ENCODE measurements at places on chromosomes 4 and X.

- no peak for DNase-seq
Measured at GRCh38 chr4:1721666-1722550, 587 bp downstream of the TACC3 start.

- DNase-seq, result no peak
Measured at GRCh38 chrX:2698604-2699003, 7.5 kb downstream of the CD99 start.

GRCh38 chr4:150999086-150999485 is 16.0 kb downstream of the LRBA start:
- no peak for DNase-seq

DNA sequence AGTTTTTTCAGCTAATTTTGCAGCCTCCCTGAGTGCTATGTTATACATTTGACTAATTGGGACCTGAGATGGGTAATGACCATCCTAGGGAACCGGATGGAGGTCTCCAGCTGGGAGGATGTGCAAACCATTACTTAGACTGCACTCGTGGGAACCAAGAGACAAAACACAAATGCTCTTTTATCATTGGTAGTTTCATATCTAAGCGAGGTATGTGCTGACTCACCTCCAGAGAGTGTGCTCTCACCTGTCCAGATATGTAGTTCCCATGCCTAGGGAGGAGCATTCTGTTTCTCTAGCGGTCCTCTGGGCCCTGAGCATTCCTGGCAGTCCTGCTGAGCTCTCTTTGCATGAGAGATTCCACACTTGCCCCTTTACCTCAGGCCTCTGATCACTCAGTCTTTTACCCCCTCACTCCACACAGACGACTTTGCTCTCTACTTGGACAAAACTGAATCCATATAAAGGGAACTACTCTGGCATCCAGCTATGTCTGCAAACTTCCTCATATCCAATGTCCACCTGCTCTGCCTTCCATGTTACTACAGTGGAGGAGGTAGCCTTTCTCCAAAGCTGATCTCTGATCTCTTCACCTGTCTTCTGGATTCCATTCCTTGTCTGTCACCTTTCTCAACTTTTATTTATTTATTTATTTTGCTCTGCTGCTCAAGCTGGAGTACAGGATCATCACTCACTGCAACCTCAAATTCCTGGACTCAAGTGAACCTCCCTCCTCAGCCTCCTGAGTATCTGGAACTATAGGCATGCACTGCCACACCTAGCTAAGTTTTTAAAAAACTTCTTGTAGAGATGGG is 88.4 kb downstream of the LRP2BP start:
- peak; percentile 20 for DNase-seq

DNA sequence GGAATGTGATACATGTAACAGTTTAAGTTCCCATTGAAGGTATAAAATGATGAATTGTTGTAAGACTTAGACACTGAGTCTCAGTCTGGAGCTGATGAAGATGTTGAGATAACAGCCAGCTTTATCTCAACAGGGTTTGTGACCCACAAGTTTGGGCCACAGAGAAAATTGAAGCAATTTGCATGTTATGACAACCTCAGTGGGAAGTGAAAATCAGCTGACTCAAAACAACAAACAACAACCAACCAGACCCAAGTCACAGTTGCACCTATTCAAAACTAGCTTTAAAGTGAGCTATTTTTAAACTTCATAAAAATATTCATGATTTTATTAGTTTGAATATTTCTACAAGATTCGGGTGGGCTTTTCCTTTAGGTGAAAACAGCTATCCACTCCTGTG is 8.0 kb downstream of the SFRP2 start:
- DNase-seq, result no peak

DNA sequence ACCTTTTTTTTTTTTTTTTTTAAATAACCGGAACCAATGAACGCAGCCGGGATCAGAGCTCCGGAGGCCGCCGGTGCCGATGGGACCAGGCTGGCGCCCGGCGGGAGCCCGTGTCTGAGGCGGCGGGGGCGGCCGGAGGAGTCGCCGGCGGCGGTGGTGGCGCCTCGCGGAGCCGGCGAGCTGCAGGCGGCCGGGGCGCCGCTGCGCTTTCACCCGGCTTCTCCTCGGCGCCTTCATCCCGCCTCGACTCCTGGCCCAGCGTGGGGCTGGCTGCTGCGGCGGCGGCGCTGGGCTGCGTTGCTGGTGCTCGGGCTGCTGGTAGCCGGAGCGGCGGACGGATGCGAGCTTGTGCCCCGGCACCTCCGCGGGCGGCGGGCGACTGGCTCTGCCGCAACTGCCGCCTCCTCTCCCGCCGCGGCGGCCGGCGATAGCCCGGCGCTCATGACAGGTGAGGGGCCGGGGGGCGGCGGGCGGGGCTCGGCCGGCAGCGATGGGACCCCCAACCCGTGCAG is 337 bp downstream of the STIM2 start:
- DNase-seq, result peak; percentile 66

DNA sequence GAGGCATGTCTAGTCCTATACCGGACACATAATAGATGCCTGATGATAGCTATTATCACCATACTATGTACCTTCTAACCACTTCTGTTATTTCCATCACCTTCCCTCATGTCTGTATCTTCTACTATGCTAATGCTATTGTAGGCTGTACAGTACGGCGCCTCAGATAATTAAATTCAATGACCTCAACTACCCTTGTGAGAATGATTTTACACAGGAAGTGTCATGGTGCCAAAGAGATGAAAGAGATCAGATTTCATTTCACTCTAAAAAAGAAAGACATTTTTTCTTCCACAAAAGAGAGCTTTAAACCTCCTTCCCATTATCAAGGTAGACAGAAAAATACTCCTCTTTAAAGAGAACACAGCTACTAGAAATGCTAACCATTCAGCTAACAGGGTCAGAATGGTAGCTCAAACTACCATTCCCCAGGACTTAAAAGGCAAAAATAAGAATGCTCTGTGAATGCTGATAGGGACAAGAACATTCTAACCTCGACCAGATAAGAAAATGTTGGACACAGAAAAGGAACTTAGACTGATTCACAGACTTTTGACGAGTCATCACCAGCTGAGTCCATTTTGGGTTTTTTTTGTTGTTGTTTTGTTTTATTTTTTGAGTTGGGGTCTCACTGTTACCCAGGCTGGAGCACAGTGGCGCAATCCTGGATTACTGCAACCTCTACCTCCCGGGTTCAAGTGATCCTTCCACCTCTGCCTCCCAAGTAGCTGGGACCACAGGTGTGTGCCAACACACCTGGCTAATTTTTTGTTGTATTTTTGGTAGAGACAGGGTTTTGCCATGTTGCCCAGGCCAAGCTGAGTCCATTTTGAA is 99.2 kb upstream of the RAPGEF2 start:
- peak; percentile 19 for DNase-seq

DNA sequence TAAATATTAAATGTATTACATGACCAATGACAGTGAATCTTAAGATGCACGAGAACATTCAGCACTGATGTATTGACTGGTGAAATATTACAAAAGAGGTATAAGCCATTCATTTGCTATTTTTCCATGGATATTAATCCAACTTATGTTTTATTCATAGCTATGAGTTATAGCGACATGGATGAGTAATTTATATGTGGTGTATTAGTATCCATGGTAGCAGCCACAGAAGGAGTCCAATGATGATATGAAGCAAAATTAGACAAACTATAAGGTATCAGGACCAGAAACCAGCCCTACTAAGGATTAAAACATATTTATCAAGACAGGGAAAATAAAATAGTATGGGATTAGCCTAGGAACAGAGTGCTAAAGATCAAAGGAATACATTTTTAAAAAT is 50.7 kb downstream of the THAP9 start:
- DNase-seq, result no peak

DNA sequence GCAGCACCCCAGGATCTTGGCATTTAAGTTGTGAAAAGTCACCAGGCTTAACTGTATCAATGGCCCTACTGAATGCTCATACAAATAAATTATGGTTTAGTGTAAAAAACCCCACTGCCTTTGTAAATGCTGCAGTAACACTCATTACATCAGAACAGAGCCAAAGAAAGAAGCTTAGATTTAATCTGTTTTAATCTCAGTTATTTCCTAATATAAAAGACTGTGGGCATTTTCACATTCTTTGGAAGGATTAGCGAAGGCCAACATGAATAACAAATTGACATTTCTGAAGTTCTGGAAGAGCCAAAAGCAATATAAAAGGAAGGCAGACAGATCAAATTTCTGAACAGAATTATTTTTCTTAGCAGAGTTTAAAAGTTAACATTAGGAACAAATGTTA is 140.0 kb upstream of the HCCS start:
- no peak for DNase-seq

GRCh38 chr4:112352736-112353135 is 55.6 kb downstream of the ALPK1 start:
- no peak for DNase-seq

GRCh38 chr4:121791481-121791880 is 9.6 kb upstream of the EXOSC9 start:
- DNase-seq, result no peak

- DNase-seq, result no peak
Measured at GRCh38 chr4:11051181-11051580, 366.6 kb upstream of the CLNK start.

GRCh38 chr4:21469438-21470300 is 478.9 kb downstream of the KCNIP4 start:
- peak; percentile 18 for DNase-seq

GRCh38 chr4:76090241-76090691 is 15.8 kb downstream of the ART3 start:
- DNase-seq, result no peak

DNA sequence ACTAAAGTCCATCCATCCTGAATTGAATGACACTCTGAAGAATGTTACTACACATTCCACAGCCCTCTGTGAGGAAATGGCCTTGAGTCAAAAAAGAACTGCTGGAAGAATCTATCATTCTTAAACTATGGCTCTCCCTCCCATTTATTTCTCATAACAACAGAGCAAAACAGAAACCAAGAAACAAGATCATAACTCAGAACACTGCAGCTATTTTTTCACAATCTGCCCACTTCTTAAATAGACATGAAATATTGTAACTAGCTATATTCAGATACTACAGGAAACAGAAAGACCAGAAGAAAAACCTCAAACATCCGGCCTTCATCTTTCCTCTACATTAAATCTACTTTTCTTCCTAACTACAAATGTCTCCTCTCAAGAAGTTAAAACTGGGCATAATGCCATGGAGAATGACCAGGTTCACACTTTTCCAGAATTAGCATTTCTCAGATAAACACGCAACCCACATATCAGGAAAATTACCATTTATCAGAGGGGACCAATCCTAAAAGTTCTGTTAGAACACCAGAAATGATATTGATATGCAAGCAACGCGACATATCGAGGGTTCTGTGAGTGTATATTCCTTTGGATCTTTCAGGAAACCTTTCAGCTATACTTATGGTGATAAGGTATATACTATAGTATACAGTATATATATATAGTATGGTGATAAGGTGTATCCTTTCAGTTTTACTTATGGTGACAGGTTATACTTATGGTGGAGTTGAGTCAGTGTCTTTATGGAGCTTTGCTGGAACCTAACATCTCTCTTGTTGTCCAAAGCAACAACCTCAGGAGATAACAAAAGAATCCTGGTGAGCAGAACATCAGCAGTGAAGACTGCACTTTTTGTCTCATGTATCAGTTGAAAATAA is 60.4 kb upstream of the IRF2 start:
- DNase-seq, result no peak

DNA sequence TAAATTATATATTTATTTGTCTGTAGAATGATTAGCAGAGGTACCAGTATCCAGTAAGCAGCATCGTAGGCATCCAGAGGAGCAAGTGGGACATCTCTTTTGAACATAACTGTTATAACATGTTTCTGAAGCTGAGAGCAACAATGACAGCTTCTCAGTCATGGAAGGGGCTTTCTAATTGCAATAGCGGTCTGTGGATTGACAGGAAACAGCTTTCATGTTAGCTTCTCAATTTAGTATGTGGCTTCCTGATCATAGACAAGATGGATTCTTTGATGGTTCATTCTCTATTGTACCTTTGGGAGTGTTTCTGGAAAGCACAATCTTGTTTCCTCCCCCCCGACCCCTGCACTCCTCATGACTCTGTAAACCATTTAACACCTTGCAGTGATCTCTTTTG is 434.6 kb upstream of the GNPDA2 start:
- DNase-seq, result no peak

- no peak for DNase-seq
Measured at GRCh38 chr4:1558205-1558604, 125.9 kb downstream of the FAM53A start.

GRCh38 chr4:125357675-125358074 is 42.9 kb downstream of the FAT4 start:
- no peak for DNase-seq

- DNase-seq, result no peak
Measured at GRCh38 chrX:120790552-120790951, 85.1 kb downstream of the CT47B1 start.

- no peak for DNase-seq
Measured at GRCh38 chr4:84146300-84146959, 352.7 kb downstream of the NKX6-1 start.

- no peak for DNase-seq
Measured at GRCh38 chr4:15786743-15787142, 8.6 kb downstream of the CD38 start.

- no peak for DNase-seq
Measured at GRCh38 chrX:120334603-120335002, 23.3 kb upstream of the TMEM255A start.
